T follicular helper cell (primary cell): ENCODE measurements at places on chromosomes 13 and 19.

- DNase-seq, result no peak
Measured at GRCh38 chr13:26449063-26449848, 108.2 kb upstream of the WASF3 start.

- no peak for DNase-seq
Measured at GRCh38 chr13:75480671-75481175, 1.2 kb downstream of the TBC1D4 start.

- DNase-seq, result no peak
Measured at GRCh38 chr13:93231867-93232266, 5.3 kb downstream of the GPC6 start.

DNA sequence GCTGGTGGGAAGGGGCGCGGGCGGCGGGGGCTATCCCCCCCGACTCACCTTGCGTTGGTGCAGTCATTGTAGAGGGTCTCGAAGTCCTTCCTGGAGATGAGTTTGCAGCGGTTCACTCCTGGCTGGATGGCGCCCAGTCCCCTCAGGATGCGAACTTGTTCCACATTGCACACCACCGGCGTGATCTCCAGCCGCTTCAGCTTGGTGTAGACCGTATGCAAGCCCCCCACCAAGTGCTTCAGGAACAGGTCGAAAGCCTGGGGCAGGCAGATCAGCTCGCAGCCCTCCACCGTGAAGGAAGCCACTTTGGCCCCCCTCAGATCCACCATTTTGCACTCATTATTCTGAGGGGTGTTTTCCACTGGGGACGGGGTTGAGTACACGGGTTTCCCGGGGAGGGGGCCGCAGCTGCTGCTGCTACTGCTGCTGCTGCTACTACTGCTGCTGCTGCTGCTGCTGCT lies 1.1 kb downstream of the DACH1 start:
- DNase-seq, result no peak

DNA sequence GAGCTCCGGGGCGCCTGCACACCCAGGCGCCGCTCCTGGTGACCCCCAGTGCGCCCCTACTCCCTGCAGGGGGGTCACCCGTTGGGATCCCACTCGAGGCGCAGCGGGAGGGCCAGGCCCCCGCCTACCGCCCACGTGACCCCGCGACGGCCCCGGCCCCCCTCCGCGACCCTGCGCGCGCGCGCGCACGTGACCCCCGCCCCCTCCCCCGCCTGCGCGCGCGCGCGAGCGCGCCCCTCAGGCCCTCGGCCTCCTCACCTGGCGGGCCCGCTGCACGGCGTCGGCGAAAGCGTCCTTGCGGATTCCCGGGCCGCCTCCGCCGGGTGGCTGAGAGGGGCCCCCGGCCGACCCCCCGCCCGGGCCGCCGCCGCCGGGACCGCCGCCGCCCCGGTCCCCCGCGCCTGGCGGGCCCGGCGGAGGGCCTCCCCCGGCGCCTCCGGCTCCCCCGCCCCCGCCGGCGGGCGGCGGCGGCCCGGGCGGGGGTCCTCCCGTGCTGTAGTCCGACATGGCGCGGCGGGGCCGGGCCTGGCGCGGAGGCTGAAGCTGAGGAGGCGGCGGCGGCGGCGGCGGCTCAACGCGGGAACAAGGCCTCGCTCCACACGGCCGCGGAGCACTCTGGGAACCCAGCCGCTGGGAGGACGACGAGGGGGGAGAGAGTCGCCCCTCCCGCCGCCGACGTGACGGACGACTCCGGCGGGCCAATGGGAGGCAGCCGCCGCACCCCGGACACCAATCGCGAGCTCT lies at the start of gene KHSRP:
Gene KHSRP, minus strand, starts transcription at position 617 of the 744 bp plus-strand sequence. Its CDS starts 110 bp downstream, at position 507.
- DNase-seq, result no peak

DNA sequence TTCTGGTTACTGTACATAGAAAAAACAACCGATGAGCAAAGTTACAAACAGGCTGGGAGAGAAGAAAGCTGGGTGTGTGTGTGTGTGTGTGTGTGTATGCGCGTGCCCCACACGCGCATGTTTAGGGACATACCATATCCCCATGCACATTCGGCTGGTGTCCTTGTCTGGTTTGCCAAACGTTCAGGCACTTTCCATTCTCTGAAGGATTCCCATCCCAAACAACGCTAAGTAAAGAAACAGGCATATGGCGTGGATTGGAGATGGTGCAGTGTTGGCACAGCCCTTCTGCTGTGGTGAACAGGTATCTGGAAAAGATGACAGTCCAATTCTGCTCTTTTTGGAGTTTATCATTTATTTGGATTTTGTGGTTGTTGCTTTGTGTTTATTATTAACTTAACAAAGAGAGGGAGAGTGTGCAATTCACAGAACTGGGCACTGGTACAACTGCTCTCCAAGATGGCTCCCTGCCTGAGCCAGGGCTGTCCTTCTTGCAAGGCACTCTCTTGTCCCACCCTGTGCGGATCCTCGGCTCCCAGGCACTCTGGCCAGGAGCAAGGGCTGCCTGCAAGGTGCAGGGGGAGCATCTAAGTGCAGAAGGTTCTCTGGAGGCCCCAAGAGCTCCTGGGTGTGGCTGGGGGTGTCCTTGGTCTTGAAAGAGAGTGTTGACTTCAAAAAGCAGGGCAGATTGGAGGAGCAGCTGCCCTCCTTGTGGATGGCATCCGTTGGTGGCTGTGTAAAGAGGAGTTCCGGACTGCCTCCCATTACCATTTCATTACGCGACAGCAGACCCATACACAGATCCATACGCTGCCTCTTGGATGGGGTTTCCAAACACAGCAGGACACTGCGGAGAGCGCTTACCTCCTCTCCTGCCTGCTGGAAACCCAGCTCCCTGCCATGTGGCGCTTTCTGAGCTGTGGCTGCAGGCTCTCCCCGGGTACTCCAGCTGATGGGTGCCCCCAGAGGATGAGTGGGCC lies 263.1 kb downstream of the ZNF536 start:
- DNase-seq, result no peak

DNA sequence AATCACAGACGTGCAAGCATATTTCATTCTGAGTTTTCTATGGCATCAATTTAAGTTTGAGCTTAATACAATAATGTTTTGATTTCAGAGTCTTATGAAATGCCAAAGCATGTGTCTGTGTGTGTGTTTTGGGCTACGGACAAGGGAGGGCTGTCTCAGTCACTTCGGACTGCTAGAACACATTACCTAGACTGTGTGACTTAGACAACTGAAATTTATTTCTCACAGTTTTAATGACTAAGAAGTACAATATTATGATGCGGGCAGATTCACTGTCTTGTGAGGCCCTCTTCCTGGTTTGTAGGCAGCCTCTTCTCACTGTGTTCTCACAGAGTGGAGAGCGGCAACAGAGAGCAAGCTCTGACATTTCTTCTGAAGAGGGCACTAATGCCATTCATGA lies 1202.0 kb downstream of the EFNB2 start:
- no peak for DNase-seq

DNA sequence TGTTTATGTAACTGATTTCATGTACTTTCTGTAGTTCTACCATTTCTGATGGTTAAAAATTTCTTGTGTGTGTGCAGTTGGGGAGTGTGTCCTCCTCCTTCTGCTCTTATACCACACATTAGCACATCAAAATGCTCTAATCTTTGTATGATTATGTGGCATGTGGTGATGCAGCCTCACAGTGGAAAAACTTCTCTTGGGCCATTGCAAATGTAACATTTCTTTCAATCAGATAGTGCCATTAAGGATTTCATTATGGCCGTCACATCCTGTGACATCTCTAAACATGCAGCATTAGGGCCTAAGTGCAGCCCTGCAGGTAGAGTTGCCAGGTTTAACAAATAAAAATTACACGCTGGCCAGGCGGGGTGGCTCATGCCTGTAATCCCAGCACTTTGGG lies 24.9 kb upstream of the ALOX5AP start:
- no peak for DNase-seq

- no peak for DNase-seq
Measured at GRCh38 chr13:30481241-30481760, 15.6 kb upstream of the HMGB1 start.

DNA sequence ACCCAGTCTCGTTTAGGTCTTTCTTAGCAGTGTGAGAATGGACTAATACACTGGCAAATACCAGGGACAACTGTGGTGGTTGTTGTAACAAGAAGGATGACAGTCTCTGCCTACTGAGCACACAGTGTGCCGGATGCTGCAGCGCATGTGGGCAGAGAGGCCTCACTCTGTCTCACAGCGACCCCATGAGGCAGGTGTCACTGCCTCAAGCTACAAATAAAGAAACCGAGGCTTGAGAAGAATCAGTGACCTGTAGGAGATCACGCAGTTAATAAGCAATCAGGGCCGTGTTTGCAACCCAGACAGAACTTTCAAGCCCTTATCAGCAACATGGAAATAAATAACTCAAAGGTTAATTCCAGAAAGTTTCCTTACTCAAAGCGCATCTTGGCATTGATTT lies 40.5 kb upstream of the GAS6 start:
- DNase-seq, result peak; percentile 16

GRCh38 chr13:27644302-27644701 lies 22.6 kb downstream of the POLR1D start:
- DNase-seq, result no peak

DNA sequence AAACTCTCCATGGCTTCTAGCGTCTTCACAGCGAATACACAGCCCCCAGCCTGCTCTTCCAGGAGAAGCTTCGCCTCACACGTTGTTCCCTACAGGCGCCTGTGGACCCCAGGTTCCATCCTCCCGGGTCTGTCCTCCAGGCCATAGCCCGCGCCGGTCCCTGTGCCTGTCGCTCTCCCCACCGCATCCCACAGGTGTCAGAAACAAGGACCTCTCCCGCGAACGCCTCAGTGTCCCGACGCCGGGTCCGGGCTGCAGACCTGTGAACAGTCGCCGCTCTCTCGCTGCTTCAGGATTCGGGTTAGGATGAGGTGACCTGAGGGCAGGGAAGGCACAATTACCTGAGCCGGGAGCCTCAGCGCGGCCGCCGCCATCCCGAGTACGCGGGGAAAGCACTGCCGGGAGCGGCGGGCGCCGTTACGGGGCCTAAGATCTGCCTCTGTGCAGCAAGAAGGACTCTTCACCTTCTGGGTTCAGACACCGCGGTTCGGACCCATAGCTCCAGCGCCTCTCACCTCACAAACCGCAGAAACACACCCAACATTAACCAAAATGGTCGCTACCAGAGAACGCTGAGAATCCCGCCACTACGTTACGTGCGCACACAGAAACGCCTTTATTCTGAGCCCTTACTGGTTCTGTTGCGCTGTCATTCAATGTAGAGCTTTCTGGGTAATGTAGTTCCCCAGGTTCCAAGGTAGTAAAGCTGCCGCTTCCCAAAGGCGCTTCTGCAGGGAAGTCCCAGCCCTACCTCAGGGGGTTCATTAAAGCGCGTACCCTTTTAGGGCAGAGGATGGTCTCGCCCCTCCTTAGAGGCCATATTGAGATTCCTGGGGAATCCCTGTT lies at the start of gene ZNF418:
Gene ZNF418, minus strand, starts transcription at position 583 of the 846 bp plus-strand sequence. CDS start 1,580 bp downstream, outside the sequence.
- DNase-seq, result peak; percentile 39

DNA sequence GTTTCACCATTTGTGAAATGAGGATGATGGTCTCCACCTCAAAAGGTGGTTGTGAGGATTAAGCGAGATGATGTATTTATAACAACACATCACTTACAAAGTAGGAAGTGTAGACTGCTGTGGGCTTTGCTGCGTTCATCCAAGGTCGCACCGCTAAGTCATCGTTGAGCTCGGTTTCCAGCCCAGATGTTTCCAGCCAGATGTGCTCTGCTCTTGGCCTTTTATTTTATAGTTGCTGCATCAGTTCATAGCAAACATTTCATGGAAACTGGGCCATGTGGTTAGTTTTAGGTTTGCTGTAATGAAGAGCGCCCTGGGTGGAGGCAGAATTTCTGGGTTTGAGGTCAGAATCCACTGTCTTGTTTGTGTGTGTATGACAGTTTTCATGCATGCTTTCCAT lies 76.5 kb upstream of the RNF113B start:
- no peak for DNase-seq

DNA sequence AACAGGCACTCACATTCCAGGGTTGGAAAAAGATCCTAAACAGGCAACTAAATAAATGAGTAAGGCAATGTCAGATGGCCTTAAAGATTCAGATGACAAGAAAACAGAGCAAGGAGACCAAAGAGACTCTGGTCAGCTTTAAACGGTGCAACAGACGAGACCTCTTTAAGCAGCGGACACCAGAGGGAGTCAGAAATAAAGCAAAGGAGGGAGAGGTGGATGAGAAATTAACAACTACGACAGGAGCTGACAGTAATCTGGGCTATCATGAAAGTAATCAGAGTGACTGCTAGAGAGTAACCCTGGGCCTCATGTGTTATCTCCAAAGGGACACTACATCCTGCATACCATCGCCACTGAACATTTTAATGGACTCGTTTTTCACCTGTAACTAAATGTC lies 1.1 kb downstream of the ZNF550 start:
- DNase-seq, result no peak

- DNase-seq, result no peak
Measured at GRCh38 chr13:61146158-61146557, 269.5 kb downstream of the PCDH20 start.

DNA sequence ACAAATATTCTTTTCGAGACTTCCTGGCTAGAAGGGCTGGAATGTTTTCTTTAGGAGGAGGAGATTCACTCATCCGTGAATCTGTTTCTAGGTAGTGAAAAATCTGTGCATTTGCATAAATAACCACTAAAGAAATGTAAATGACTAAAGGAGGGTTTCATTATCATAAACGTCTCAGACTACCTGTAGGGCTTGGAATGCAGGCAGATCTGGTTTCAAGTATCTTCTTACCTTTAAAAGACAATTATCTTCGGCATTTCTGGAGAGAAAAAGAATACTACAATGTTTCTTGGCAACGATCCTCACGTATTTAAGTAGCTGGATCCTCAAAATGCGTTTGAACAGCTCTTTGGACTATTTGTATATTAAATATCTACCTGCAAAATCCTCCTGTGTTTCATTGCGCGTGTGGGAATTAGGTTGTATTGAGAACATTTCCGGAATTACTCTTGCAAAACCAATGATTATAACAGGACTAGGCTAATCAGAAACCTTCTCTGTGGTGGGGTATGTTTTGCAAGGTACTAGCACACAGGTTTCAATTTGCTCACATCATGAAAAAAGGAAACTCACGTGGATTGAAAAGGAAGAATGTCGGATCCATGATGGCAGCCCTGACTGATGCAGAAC lies 291.1 kb upstream of the ARGLU1 start:
- no peak for DNase-seq

DNA sequence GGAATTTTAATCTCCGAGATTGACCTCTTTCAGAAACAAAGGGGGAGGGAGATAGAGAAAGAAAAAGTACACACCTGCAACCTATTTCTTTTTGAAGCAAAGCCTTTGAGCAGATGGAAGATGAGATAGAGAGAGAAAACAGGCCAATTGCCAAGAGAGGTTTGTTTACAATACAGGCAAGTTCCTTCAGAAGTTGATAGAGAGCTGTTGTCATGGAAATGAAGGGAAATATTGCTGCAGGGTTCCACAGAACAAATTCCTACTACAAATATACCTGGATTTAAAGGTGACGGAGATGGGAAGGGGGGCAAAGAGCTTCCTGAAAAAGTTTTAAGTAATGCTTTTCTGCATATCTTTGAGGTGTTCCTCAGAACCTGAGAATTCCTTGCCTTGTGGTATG lies 388.4 kb downstream of the NDFIP2 start:
- no peak for DNase-seq

- DNase-seq, result no peak
Measured at GRCh38 chr19:40366697-40367561, 18.4 kb downstream of the PLD3 start.

- no peak for DNase-seq
Measured at GRCh38 chr13:70043685-70044084, 63.9 kb upstream of the ATXN8OS start.
